Peyer's patch (tissue), 4 donors: ENCODE measurements at places on chromosomes 6 and 20. TPM values are rescaled to one million over a fixed set of nuclear protein-coding genes. Genes with fewer than 3 reads are reported as not detected.
A peak's percentile ranks its signal among the peaks of the same experiment; 100 is the strongest.

DNA sequence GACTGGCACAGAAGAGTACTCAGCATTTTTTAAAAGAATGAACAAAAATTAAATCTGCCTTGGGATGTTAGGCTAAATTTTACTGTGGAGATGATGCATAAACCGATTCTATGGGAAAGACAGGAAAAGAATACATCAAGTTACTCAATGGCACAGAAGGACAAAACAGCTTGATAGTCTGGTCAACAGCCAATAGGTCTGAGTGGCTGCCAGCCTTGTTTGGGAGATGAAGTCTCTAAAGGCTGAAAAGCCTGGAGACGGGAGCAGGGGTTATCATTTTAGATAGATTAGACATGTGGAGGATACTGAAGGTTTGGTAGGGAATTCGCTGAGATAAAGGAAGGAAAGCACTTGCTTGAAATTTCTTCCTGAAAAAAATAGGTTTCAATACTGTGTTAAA lies 56.3 kb upstream of the LAMA2 start:
- DNase-seq, result no peak

TRIM27 gene
- total RNA-seq, result 62.3 TPM

DNA sequence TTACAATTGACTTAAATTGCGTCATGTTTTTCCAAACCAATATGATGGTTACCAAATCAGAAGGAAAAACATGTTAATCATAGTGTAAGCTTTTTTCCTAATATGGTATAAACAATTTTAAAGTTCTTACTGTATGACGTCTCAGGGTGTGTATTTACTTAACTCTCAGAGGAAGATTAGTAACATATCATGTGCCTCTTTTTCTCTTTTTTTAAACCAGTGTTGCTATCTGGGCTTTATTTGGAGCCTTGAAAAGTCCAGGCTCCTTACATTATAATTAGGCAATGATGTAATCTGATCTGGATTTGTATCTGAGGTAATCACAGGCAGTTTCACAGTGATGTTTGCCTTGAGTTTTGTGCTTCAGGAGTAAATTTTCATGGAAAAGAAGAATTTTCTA lies 20.4 kb upstream of the RAB23 start:
- no peak for DNase-seq

DNA sequence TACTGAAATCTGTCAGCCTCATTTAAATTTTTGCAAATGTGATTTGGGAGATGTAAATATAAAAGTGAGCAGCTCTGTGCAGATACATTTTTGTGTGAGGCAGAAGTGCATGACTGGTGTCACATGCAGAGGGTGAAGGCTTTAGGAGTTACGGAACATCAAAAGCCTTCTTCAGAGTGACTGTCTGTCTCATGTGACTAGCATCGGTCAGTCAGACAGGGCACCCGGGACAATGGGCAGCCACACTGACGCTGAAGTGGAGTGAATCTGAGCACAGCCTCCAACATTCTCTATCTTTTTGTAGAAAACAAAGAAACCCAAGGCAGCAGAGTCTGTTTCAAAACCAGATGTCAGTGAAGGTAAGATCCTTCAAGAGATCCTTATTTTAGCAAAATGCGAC lies 7.9 kb upstream of the FAM209A start:
- no peak for DNase-seq

- no peak for DNase-seq
Observed at GRCh38 chr20:37538003-37538402, 10.3 kb upstream of the BLCAP start.

CRISP1 gene
- not detected for total RNA-seq

DNA sequence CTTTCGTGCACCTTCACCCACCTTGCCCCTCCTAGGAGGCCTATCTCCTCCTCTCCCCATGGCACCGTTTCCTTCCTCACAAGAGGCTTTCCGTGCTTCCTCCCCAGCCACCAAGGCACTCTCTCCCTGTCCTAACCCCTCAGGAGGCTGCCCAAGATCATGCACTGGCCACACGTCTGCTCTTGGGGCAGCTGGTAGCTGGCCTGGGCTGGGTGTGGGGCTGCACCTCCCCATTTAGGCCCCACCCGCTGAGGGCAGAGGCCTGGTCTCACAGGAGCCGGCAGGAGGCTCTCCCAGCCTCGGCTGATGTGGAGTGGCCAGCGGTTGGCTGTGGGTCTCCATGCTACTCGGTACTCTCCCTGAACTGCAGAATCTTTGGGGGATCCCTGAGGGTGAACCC lies 13.6 kb downstream of the NOL4L start:
- no peak for DNase-seq

TREML1 gene
- total RNA-seq, result not detected

GRCh38 chr6:41275489-41275888 lies 11.0 kb downstream of the TREM1 start:
- no peak for DNase-seq

DNA sequence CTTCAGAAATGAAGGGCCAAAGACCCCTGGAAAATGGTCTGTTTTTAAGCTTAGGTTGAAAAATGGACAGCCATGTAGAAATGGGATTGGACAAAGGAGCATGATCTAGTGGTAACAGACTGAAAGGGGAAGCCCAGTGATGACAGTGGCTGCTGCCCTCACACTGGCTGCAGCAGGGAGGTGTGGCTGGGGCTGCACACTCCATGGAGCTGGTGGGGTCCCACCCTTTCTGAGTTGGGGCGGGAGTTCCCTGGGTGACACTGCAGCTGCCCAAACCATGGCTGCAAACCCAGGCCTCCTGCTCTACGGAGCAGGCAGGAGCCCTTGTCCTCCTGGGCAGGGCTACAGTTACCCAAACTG lies 8.5 kb upstream of the PACSIN1 start:
- no peak for DNase-seq

GRCh38 chr20:62059401-62059800 lies 6.3 kb downstream of the TAF4 start:
- DNase-seq, result no peak

POM121L2 gene
- not detected for total RNA-seq

GRCh38 chr6:157548635-157549467 lies 167.9 kb downstream of the ZDHHC14 start:
- DNase-seq, result no peak

DNA sequence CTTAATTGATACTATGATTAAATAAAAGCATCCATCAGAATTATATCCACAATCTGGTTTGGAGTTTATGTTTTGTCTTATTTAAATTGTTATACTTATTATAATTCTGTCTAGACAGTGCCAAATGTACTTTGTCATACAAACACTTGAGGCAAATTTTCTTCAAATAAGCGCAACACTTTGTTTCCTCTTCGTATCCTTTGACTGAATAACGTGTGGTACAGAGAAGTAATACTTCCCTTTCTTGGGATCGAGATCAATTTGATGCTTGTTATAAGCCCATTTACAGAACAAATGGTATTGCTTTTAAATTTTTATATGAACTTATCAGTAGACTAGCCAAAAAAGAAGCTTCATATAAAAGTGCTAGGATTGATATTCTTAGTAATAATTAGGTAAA lies 111.0 kb downstream of the ATG5 start:
- DNase-seq, result no peak

ASIP gene
- total RNA-seq, result not detected

DNA sequence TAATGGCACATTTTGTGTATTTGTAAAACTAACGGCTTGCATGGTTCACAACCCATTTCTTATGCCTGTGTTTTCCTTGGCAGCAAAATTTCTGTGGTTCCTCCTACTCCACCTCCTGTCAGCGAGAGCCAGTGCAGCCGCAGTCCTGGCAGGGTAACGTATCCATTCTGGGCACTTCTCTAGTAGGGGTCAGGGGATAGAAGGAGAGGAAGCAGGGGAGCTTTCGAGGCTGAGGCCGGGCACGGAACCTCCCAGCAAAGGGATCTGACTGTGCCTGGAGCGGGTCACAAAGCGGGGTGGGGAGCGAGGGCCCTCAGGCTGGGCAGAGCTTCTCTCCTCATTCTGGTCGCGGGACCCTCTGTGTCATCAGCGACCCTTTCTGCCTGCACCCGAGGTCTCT lies 58.4 kb downstream of the SYTL3 start:
- DNase-seq, result peak; percentile 46

GRCh38 chr6:52574709-52575501 lies 2.0 kb downstream of the TRAM2 start:
- DNase-seq, result peak; percentile 90

DNA sequence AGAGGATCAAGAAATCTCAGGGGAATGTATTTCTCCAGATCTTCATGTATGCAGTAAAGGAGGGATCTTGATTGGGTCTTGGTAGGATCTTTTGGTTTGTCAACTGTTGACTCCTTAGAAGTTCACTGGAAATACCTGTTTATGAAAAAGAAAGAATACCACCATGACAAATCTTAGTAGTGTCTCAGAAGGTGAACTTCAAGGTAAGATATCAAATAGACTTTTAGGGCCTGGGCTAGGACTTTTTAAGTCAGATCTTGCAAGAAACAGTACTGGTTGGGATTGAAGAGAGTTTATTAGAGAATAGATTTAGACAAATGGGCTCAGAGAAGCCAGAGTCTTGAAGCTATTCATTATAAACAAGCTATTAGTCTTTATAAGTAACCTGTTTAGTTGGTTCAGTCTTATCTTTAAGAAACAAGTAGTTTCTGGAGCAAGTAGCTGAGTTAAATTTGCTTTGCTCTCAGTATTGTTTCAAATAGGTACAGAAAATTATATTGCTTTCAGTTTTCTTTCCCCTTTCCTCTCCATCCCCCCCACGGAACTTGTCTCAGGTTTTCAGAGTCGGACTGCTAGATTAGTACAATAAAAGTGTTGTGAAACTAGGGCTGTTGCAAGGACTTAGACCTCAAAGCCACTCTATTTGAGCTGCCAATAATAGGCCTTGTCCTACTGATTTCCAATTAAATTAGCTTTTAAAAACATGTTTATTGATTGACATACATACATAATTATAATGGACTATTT lies 529.1 kb upstream of the CITED2 start:
- DNase-seq, result peak; percentile 21

- DNase-seq, result no peak
Observed at GRCh38 chr20:2559651-2560050, 23.3 kb downstream of the TMC2 start.
